ENCODE measurements at places on chromosomes 3 and 15. TPM values are rescaled to one million over a fixed set of nuclear protein-coding genes. Genes with fewer than 3 reads are reported as not detected.

The ZNF106 gene
- total RNA-seq, result 46.3 TPM

- peak; percentile 16 for DNase-seq
These were observed 1.0 kb downstream of the C3orf80 start for GRCh38 chr3:160226026-160226907.

GRCh38 chr15:91065505-91065904 is 34.6 kb upstream of the SV2B start:
- DNase-seq, result no peak

DNA sequence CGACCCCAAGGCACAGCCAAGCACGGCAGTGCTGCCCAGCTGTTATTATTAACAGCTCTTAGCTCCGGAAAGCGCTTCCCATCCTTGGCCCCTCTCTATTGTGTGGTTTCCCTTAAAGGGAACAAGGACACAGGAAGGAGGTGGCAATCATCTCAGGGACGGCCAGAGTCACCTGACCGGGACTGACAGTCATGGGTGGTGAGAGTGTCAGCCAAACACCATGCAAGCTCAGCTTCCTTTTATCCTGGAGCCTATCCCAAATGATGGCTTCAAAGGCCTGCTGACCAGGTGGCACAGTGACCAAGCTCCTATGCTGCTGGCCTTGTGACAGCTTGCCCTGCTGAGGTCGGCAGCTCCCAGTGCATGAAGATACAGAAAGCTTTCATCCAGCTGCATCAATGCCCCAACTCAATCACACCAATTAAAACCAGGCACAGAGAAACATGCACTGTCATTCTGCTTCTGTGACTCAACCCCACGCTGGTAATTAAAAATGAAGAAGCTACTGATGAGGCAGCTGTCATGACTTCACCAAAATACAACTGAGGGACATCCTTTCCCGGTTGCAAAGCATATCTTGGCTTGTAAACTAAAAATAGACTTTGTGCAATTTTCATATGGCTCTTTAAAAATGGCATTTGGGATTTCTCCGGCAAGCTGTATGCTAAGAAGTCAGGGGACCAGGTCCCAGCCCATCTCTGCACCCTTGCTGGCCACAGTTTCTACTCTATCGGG is 34.0 kb downstream of the PCSK6 start:
- peak; percentile 32 for DNase-seq

DNA sequence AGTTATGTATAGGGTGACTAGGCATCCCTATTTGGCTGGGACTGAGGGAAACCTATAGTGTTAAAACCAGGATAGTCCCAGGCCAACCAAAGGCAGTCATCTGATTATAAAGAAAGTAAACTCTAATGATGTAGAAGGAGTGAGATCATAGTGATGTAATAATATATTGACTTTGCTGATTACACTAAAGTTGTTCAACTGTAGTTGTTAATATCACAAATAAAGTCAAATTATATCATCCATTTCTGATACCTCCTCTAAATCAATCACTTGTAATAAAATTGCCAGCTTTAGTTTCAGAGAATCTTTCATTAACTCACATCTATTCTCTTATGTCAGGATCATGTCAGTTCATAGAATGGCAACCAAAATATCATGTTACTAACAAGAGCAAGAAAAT is 98.6 kb downstream of the FOXB1 start:
- no peak for DNase-seq

DNA sequence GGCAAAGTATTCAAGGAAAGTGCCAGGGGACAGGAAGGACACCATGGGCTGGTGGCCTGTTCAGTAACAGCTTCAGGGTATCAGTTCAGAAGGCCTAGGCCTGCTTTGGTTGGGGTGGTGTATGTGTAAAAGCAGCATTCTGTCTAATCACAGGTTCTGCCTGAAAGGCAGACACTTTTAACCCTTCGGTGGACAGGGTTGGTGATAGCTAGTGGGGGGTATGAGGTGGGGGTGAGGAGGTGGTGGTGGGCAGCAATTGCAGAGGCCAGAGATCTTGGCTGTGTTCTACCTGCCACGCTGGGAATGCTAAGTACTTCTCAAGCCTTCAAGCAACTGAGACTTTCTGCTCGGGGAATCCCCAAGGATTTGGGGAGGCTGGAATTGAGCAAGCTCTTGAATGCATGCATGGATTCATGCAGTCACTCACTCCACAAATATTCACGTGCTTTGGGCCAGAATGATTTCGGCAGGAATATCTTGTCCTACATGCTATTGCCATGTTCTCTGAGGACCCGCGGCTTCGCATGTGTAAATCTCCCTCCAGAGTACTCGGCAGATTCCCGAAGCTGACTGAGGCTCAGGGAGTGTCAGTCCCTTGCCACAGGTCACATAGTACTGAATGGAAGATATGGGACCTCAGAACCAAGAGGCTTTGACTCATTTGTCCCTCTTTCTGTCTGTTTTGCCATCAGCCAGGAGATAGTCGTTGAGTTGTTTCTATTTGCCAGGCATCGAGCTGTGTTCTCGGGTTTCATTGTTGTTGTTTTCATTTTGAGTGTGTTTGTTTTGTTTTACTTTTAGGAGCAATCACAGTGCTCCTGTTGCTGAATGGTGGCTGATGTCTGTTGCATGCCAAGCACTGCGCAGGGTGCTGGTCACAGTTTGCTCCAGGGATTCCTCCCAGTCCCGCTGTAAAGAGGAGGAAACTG is 65.5 kb downstream of the SMAD3 start:
- no peak for DNase-seq

DNA sequence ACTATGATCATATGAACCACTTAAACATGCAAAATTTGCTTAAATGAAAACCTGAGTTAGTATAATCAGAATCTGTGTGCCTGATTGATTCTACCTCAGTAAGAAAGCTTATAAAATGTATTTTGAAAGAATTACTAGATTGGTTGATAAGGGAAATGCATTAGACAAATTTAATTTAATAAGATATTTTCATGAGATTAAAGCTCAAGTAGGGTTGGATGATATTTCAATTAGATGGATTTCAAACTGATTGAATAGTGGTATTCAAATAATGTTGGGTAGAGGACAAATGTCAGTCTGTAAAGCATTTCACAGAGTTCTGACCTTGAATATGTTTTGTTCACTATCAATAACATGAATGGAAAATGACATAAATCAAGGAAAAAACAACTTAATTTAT is 780.4 kb upstream of the ALCAM start:
- DNase-seq, result no peak

The CYP1A2 gene
- not detected for total RNA-seq

The CPNE4 gene
- total RNA-seq, result not detected

DNA sequence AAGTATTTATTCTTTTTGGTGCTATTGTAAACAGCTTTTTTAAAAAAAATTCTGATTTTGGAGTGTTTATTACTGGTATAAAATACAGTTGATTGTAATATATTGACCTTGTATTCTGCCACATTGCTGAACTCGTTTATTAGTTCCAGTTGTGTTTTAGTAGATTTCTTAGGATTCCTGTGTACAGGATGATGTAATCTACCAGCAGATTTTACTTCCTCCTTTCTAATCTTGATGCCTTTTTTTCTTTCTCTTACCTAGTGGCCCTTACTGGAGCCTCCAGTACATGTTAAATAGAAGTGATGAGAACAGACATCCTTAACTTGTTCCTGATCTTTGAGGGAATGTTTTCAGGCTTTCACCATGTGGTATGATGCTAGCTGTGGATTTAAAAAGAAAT is 70.4 kb upstream of the KY start:
- no peak for DNase-seq

The CLDN1 gene
- 0.79 TPM for total RNA-seq

DNA sequence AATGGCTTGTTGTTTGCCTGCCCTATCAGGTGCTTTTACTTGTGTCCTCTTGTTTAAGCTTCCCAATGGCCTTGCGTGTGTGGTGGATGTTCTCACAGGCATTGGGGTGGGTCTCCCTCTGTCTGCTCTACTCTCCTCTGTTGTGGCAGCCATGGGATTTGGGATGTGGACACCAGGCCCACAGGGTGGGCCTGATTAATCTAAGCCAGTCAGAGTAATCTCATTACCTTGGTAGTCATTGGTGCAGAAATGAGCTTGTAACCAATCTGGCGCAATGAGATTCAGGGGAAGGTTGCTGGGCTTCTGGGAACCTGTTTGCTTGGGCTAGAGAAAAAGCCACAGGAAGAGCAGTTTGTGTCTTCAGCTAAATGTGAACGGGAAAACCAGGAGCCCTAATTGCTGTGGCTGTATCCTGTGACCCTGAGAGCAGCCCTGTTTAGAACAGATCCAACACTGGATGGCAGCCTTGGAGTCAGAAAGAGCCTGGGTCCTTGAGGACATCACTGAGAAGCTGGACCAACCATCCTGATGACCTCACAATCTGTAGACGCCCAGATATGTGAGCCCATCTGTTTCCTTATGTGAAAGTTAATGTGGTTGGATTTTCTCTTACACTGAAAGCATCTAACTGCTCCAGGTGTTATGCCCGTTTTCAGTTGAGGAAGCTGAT is 157.3 kb upstream of the UBE2E1 start:
- peak; percentile 58 for DNase-seq

The RBPMS2 gene
- 0.14 TPM for total RNA-seq

The DNAH12 gene
- total RNA-seq, result under 0.01 TPM

Data from dermis blood vessel endothelial cell (primary cell).